Tibial nerve (tissue), 4 donors: ENCODE measurements at places on chromosomes 5 and 9. TPM values are rescaled to one million over a fixed set of nuclear protein-coding genes. Genes with fewer than 3 reads are reported as not detected.

Gene SPINK5
- 0.39 TPM for total RNA-seq

Gene RGS7BP
- 0.60 TPM for total RNA-seq

Gene KCNT1
- total RNA-seq: under 0.01 TPM

Gene IFNK
- not detected for total RNA-seq

Gene PCDHA1
- not detected for total RNA-seq

Gene IFNA14
- total RNA-seq: not detected

Gene INSL4
- total RNA-seq: not detected

Gene BAG1
- 134 TPM for total RNA-seq

Gene ANKRD33B
- 21.3 TPM for total RNA-seq

Gene PDE6A
- not detected for total RNA-seq

Gene NSG2
- total RNA-seq: not detected

Gene CARD9
- total RNA-seq: 3.1 TPM

Gene BTNL3
- total RNA-seq: not detected

Gene ADAMTS19
- 0.42 TPM for total RNA-seq

Gene STING1
- total RNA-seq: 48.1 TPM
